ENCODE measurements at places on chromosomes 1 and 21.

- no peak for DNase-seq
Measured at GRCh38 chr1:150444232-150444631, 43.0 kb upstream of the TARS2 start.

- no peak for DNase-seq
Measured at GRCh38 chr1:209238356-209238755, 345.2 kb upstream of the CAMK1G start.

GRCh38 chr1:6052543-6053205, 7.0 kb downstream of the KCNAB2 start:
- no peak for DNase-seq

DNA sequence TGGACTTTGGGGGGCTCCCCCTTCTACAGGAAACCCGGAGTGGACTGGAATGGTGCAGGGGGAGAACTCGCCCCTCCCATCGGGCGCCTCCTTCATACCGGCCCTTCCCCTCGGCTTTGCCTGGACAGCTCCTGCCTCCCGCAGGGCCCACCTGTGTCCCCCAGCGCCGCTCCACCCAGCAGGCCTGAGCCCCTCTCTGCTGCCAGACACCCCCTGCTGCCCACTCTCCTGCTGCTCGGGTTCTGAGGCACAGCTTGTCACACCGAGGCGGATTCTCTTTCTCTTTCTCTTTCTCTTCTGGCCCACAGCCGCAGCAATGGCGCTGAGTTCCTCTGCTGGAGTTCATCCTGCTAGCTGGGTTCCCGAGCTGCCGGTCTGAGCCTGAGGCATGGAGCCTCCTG, at the start of gene TNFRSF14:
Gene TNFRSF14, plus strand, starts transcription at position 95 of the 401 bp plus-strand sequence. Its CDS starts 294 bp downstream, at position 389.
- DNase-seq, result peak; percentile 52

- no peak for DNase-seq
Measured at GRCh38 chr21:42941696-42942085, 16.3 kb upstream of the ERVH48-1 start.

DNA sequence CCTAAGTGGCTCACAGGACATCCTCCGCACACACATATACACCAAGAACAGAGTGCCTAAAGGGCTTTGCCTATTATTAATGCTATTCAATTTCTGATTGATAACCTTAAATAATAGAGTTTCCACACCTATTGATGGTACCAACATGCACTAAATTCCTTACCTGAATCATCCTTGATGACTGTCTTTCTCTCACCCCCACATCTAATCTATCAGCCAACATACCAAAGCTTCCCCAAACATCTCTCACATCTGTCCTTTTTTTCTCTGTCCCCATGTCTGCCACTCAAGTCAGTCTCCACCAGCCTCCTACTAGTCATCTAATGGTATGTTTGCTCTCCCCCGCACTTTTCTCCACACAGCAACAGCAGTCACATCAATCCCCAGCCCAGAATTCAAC, 174.4 kb downstream of the DSCAM start:
- no peak for DNase-seq

DNA sequence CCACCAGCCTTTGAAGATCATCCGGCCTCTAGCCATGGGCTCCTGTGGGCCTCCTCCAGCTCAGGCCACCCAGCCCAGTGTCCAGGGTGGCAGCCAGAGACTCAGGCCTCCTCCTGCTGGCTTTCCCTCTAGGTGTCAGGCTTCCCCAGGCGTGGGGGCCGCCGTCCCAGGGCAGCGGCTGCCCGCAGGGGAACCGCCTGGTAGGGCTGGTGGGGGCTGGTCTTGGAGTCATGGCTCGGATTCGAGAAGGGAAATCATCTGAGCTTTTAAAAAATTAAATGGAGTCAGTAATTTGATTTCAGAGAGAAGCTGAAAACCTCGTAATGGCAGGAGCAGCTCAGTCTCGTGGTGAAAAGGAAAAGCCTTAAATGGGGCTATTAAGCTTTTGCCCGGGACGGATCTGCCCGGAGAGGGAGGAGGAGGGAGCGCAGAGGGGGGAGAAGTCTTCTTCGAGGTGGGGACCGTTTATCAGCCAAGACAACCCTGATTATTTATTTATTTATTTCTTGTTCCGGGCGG, 66.4 kb upstream of the TARDBP start:
- no peak for DNase-seq

DNA sequence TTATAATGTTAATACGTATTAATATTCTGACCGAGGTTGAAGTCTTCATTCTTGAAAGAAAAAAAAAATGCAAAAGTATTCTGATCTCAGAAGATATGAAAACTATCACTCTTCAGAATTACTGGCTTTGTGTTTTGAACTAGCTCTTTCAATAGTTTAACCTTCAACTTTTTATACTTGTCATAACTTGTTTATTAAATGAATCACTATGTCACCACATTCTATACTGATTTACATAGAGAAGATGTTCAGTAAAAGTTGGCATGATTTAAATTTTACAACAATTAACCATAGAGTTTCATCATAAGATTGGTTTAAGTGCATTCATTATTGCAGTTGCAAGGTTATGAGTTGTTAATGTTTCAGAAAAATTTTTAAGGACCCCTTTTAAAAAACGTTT, 57.3 kb downstream of the HS2ST1 start:
- no peak for DNase-seq

GRCh38 chr1:211474451-211474850, 17.5 kb downstream of the RD3 start:
- no peak for DNase-seq

Measured in activated T-helper 1 cell treated with Interleukin-2 at 50 U/mL for 16 hours (primary cell).